AG09309 (cell line): ENCODE measurements at places on chromosomes 12 and 14.

DNA sequence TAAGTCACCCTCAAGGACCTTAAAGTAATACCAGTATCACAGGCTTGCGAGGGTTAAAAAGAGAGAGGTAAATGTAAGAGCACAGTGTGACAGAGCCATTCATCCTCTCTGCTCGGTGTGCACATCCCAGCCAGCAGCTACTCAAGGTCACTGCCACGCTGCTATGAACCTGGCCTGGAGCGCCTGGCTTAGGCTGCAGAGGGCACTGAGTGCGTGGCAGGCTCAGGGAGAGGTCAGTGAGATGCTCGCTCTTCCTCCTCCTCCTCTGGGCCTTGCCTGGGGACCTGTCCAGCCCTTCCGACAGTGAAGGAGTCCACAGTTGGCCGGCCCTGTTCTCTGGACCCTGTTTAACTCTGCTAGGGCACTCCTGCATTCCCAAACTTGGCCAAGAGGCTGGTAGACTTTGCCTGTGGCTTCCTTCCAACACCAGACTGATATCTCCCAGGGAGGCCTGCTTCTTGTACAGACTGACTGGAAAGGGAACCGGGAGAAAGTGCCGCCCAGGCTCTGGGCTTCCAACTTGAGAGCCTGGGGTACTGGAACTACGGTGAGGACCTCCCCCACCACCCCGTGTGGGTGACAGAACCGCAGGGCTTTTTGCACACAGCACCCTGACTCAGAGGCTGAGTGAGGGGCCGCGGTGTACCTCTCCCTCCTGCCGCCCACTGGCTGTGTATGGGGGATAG lies 62.6 kb upstream of the CORO1C start:
- no peak for DNase-seq

DNA sequence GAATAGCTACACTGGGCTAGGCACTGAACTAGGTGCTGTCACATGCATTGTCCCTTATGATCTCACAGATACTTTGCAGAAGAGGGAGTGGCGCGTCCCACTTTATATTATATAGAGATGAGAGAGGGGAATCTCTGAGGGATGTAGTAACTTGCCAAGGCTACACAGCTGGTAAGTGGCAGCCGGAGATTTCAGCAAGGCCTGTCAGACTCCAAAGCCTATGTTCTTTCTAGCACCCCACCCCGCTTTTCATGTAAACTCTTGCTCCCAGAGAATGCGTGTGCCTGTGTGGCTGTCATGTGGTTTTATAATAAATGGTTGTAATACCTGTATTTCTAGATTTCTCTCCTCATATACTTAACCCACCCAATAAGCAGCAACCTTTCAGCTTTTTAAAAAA lies 39.1 kb downstream of the WDR20 start:
- no peak for DNase-seq

- no peak for DNase-seq
These were observed 753 bp downstream of the CSRNP2 start for GRCh38 chr12:51082561-51083125.

GRCh38 chr12:67774983-67775587 lies 126.5 kb downstream of the DYRK2 start:
- no peak for DNase-seq

DNA sequence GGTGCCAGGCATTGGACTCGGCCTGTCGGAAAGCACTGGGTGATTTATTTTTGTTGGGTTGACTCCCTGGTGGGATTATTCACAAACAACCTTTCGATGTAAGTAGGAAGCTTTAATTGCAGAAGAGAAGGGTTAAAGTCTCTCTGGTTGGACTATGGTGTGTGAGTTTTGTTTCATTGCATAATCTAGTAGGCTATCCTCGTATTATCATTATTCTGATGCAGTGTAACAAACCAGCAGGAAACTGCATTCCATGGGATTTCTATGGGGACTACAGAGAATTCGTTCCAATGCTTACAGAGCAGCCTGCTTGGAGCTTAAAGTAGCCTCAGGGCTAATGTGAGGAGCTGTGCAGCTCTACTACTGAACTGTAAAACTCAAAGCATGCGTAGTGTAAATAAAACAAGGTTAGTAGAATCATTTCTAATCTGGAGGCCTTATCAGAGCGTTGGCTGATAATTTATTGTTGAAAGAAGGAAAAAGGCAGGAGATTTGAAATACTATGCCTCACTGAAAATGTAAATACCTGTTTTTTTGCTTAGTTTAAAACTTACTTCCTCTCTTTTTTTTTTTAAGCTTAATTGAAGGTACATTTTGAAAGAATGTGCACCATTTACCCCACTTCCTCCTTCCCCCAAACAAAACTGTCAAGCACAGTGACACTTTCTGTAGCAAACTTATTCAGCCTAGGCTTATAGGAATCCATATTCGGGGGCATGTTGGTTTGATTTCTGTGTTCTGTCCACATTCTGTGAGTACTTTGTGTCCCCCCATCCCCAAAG lies 226.7 kb downstream of the NPAS3 start:
- no peak for DNase-seq

- DNase-seq = no peak
These were observed 176.7 kb upstream of the NOS1 start for GRCh38 chr12:117538032-117538690.

- no peak for DNase-seq
These were observed 241.4 kb upstream of the PDZRN4 start for GRCh38 chr12:40946612-40947194.
